ENCODE measurements at places on chromosomes 16 and 17.
A peak's percentile ranks its signal among the peaks of the same experiment; 100 is the strongest.

DNA sequence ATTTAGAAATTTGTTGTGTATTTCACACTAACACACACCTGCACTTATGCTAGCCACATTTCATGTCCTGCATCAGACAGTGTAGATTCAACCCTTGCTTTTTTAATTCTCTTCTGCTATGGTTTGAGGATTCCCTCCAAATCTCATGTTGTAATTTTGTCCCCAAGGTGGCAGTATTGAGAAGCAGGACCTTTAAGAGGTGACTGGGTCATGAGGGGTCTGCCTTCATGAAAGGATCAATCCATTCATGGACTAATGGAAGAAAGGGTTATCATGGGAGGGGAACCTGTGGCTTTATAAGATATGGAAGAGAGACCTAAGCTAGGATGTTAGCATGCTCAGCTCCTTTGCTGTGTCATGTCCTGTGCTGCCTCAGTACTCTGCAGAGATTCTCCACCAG is 1032.2 kb downstream of the CDH11 start:
- DNase-seq = no peak

DNA sequence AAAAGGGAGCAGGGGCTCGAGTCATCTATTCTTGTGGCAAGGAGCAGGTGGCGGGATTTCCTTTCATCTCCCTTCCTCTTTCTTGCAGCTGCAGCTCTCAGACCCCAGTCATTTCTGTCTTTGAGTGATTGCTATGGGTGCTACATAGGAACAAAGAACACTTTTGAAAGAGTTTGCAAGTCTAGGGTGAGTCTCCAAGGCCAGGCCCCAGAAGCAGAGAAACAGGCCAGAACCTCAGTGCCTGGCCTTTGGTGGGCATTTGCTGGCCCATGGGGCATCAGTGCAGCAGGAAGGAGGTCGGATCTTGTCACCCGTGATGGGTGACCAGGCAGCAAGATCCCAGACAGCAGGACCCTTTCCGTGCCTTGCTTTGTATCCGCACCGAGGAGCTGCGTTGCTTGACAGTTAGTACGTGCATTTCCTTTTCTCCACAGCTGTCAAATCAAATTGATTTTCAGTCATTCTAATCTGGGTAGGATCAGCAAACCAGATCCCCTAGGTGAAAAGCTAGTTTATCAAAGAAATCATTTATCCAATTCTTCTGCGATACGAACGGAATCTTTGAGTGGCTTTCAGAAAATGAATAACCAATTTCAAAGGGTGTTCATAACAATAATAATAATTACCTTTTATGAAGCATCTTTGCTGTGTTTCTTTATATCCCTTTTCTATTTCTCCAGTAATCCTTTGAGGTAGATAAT is 244.6 kb upstream of the MAF start:
- DNase-seq = no peak

GRCh38 chr16:46629331-46630219 is 8.4 kb upstream of the SHCBP1 start:
- no peak for DNase-seq

DNA sequence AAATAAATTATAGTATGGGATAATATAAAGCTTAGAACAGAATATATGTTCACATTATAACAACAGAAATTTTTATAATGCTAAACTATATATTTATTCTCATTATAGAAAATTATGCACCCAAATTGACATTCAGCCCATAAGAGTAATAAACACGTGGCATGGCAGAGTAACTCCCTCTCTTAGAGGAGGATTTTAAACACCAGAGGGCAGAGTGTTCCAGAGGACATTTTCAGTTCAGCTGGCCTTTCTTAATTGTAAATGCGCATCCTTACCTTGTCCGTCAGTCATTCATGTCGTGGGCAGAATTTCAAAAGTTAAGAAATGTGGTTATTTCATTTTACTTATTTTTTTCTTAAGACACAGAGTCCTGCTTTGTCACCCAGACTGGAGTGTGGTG is 147.1 kb downstream of the TANC2 start:
- DNase-seq = no peak

- DNase-seq = peak; percentile 41
These were observed 6.7 kb downstream of the SYNGR2 start for GRCh38 chr17:78174870-78175642.

GRCh38 chr17:53017227-53017626 is 805.5 kb upstream of the KIF2B start:
- DNase-seq = no peak

GRCh38 chr17:12985431-12986293 is 32.2 kb downstream of the ELAC2 start:
- no peak for DNase-seq

Measured in ovary (tissue), 10 donors.